Activated T-helper 2 cell treated with anti-CD3 and anti-CD28 coated beads, Interferon-gamma antibody, Interleukin-2, Interleukin-4, amounts not matched to agents 10 μg/mL and 5 μg/mL and 100 μg/mL, durations not matched to agents 14 hours and 24 hours and 36 hours (primary cell): ENCODE measurements at places on chromosomes 1 and 21. TPM values are rescaled to one million over a fixed set of nuclear protein-coding genes. Genes with fewer than 3 reads are reported as not detected.

GRCh38 chr1:48701445-48701844, 75.2 kb downstream of the BEND5 start:
- H3K4me1 ChIP-seq: no peaks in the 10 kb centered on the region
- no peak for DNase-seq
- peaks cover 28% of the 10 kb centered on the region for H3K27me3 ChIP-seq
- H3K36me3 ChIP-seq: no peaks in the 10 kb centered on the region
- H3K27ac ChIP-seq: no peak overlapping the region
- H3K4me3 ChIP-seq: no peak overlapping the region

- no peak for DNase-seq
- H3K4me1 ChIP-seq: no peaks in the 10 kb centered on the region
- H3K27me3 ChIP-seq: no peaks in the 10 kb centered on the region
- H3K36me3 ChIP-seq: no peaks in the 10 kb centered on the region
These were observed 10.8 kb upstream of the TTLL10 start for GRCh38 chr1:1162597-1163537.

DNA sequence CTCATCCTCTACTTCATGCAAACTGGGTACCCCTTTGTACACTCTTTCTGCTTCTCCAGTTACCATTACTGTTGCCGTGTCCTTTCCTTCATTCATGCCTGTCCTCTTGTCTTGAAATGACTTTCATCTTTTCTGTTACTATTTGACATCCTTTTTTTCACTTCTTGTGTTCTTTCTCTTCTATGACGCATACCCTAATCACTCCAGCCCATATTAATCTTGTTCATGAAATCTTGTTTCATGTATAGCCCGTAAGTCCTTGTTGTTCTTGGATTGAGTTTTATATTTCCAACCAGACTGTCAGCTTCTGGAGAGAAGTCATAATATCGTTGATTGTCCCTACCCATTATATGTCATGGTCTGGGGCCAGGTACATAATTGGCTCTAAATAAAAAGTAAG, 126.1 kb downstream of the NOS1AP start:
- no peak overlapping the region for H3K4me3 ChIP-seq
- no peak overlapping the region for H3K27ac ChIP-seq
- peaks cover 3% of the 10 kb centered on the region for H3K27me3 ChIP-seq
- H3K4me1 ChIP-seq: no peaks in the 10 kb centered on the region

DNA sequence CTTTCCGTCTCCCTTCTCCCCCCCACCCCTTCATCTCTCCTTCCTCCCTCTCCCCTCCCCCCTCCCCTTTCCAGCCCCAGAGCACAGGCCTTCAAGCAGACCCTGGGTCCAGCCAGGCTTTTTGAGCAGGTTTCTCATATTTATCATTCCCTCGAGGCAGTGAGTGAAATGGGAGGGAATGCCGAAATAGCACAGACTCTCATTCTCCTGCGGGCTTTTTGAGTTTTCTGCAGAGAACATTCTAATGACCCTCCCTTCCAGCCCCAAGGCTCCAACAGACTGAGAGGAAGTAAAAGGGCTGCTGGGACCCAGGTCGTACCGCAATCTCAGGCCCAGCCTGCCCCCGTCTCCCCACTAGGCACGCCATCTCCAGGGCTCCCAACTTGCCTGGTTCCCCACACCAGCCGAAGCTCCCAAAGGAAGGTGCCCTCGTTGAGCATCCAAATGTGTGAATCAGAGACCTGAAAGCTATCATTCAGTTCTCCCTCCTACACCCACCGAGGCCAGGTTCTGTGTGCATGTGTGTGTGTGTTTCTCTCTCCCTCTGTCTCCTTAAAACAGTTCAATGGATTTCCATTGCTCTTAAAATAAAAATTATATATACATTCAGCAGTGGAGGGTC, 22.3 kb downstream of the ACTA1 start:
- H3K4me3 ChIP-seq: no peak overlapping the region
- H3K36me3 ChIP-seq: no peaks in the 10 kb centered on the region
- no peak overlapping the region for H3K27ac ChIP-seq

DNA sequence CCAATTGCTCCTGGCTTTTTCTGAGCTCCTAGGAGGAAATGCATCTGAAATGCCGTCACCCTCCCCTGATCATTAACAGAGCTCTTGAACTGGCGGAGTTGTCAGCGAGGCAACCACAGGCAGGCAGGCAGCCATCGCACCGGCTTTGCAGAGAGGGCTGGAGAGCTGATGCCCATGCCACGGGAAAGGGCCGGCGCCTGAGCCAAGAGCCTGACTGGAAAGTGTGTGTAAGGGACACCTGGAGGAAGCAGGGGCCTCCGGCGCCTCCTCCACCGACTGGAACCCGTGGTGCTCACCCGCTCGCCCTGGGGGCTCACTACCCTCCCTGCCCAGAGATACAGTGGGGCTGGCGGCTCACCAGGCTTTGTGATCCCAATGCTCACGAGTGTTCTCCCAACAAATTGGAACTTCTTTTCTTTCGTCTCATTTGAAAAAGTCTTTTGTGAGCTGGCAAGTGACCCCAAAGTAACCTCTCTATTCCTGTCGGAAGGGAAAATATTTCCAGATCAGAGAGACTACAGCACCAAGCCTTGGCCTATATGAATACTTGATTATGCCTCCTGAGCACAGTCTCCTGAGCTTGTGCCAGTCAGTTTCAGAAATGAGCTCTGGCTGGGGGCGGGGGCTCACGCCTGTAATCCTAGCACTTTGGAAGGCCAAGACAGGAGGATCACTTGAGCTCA, 97.7 kb upstream of the SLC25A33 start:
- no peaks in the 10 kb centered on the region for H3K4me1 ChIP-seq
- no peak for DNase-seq
- no peak overlapping the region for H3K4me3 ChIP-seq
- H3K27me3 ChIP-seq: peaks cover 22% of the 10 kb centered on the region

GRCh38 chr1:206447792-206448191, 22.5 kb upstream of the IKBKE start:
- H3K27me3 ChIP-seq: no peaks in the 10 kb centered on the region
- H3K4me1 ChIP-seq: peaks cover 4% of the 10 kb centered on the region
- peaks cover 66% of the 10 kb centered on the region for H3K36me3 ChIP-seq
- DNase-seq: no peak

GRCh38 chr1:95584315-95584714, 350.3 kb downstream of the RWDD3 start:
- no peaks in the 10 kb centered on the region for H3K4me1 ChIP-seq
- no peak for DNase-seq

DNA sequence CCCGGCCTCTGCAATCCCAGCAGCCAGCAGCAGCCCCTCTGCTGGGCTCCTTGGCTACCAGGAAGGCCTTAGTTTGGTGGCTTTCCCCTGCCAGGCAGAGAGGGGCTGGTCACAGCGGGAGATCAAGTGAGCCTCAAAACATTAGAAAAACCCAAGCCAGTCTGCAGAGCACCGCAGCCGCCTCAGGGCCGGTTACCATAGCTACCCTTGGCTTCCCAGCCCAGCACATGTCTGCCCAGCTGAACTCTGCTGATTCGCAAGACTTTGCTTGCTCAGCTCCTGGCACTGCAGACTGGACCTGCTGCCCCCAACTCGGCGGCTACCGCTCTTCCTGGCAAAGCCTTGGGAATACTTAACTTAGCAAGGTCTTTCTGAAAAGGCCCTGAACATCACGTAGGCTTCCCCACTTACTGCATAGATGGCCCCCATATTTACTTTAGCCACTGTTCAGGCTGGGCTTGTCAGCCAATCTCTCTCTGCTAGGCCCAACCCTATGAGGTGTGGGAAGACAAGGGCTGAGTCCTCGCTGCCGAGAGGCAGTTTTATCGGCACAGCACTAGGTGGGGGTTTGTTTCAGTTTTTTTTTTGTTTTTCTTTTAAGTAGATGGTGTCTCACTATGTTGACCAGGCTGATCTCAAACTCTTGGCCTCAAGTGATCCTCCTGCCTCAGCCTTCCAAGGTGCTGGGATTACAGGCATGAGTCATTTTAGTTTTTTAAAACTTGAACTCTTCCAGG, 28.6 kb upstream of the PLEKHG5 start:
- no peak overlapping the region for H3K4me3 ChIP-seq
- no peak overlapping the region for H3K27ac ChIP-seq
- DNase-seq: no peak
- peaks cover 12% of the 10 kb centered on the region for H3K36me3 ChIP-seq
- H3K4me1 ChIP-seq: peaks cover 3% of the 10 kb centered on the region

DNA sequence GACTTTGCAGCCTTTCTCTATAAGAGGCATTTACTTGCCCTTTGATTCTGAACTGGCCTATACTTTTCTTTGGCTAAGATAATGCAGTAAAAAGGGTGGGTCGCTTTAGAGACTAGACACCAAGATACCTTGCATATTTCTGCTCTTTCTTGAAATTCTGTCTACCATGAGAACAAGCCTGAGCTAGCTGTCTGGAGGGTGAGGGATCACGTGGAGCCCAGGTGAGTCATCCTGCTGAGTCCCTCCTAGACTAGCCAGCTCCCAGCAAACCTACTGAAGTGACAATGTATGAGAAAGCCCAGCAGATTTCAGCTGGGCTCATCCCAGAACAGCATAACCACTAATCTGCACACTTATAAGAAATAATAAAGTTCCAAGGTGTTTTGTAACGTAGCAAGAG, 408.0 kb upstream of the KAZN start:
- DNase-seq: no peak
- no peaks in the 10 kb centered on the region for H3K4me1 ChIP-seq
- H3K36me3 ChIP-seq: no peaks in the 10 kb centered on the region

DNA sequence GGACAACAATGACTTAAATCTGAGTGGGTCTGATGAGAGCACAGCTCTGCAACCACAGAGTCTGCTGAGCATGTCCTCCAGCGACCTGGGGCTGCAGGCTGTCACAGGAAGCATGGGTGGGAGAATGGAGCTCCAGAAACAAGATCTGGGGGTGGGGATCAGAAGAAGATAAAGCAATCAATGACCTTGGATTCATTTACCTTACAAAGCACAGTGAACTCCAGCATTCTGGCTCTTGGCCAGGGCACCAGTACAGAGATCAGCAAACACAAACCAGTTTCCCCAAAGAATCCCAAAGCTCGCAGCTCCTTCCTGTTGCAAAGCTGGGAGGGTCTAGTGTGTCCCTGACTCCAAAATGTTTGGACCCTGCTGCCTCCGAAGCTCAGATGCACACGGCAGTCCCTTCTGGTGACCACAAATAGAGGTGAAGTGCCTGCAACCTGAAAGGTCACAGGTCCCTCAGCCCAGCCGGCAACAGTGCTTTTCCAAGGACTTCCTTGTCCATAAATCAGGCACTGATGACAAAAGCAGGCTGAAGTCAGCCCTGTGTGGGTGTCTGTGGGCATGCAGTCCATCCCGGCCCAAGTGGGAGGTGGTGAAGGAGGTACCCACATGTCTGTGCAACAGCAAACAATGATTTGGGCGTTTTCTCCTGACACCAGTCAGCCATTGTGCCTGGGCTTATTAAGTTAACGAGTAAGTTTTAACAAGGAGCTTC, 76.1 kb downstream of the SH3BGR start:
- no peak overlapping the region for H3K4me3 ChIP-seq
- H3K36me3 ChIP-seq: no peaks in the 10 kb centered on the region
- H3K27me3 ChIP-seq: no peaks in the 10 kb centered on the region

GRCh38 chr1:48470950-48471690, 884 bp downstream of the SPATA6 start:
- no peak overlapping the region for H3K27ac ChIP-seq
- H3K4me1 ChIP-seq: peaks cover 14% of the 10 kb centered on the region
- H3K36me3 ChIP-seq: no peaks in the 10 kb centered on the region

DNA sequence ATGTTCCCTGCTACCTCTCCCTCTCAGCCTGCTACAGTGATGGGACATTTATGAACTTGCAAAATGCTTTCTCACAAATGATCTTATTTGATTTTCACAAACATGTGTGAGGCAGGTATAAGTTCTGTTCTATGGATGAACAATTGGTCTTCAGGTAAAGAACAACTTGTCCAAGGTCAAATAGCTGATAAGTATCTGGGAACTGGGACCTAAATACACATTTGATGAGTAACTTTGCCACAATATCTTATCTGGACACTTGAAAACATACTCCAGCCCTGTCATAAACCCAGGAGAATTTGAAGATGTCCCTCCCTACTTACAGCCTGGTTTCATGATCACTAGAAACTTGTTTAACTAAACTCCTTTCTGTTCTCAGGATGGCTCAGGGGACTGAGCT, 23.0 kb downstream of the LRRN2 start:
- peaks cover 9% of the 10 kb centered on the region for H3K27me3 ChIP-seq
- no peak overlapping the region for H3K4me3 ChIP-seq
- H3K4me1 ChIP-seq: no peaks in the 10 kb centered on the region
- no peak overlapping the region for H3K27ac ChIP-seq
- DNase-seq: no peak
- H3K36me3 ChIP-seq: no peaks in the 10 kb centered on the region

DNA sequence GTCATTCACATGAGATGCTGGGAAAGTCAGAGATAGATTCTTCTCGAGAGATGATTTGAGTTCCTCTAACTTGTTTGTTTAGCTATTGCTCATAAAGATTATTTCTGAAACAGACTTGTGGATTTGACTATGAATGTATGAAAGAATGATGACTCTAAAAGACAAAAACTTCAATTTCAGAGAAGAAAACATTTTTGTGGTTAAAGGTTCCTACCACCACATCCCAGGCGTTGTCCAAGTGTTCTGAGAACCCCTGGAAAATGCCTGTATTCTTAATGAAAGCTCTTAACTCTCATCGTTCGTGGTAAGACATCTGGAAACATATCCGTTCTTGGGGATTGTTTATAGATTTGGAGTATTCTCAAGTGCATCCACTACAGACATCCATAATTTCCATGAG, 228.7 kb downstream of the BARHL2 start:
- no peak overlapping the region for H3K4me3 ChIP-seq
- no peak for DNase-seq
- H3K27me3 ChIP-seq: peaks cover 11% of the 10 kb centered on the region
- no peak overlapping the region for H3K27ac ChIP-seq

GRCh38 chr1:15882665-15883064, 35.2 kb downstream of the SPEN start:
- H3K36me3 ChIP-seq: peaks cover 40% of the 10 kb centered on the region
- peak overlapping the region; percentile 38 for H3K27ac ChIP-seq
- H3K27me3 ChIP-seq: no peaks in the 10 kb centered on the region

DNA sequence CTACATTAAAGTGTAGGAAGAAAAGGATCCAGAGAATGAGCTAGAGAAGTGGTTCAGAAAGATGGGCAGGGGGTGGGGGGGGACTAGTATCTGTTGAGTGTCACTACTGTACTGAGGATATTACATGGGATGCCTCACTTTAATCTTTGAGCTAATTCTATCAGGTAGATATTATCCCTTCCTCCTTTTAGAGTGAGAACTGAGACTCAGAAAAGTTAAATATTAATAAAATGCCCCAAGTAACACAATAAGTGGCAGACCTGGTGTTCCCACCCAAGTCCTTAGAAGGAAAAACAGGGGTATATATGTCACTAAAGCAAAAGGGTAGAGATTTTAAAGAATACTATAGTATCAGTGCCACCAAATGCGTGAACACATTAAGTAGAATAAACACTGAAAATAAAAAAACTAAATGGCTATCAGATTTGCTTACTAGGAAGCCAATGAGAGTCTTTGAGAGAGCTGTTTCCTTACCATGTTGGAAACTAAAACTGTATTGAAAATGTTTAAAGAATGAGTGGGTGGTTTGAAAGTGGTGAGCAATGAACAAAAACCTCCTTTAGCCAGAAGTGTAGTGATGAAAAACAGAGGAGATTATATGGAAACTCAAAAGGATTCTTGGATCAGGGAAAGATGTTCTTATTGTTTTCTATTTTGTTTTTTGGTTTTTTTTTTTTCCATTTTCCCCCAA, 230.8 kb downstream of the BARHL2 start:
- no peak overlapping the region for H3K27ac ChIP-seq
- peaks cover 3% of the 10 kb centered on the region for H3K27me3 ChIP-seq
- H3K4me3 ChIP-seq: no peak overlapping the region
- no peaks in the 10 kb centered on the region for H3K4me1 ChIP-seq
- DNase-seq: no peak

TNNI3K gene
- not detected in 2 replicates for total RNA-seq

SLC9C2 gene
- not detected in 2 replicates for total RNA-seq

BTBD19 gene
- total RNA-seq: 17.0 and 19.8 TPM in 2 replicates

ANGPTL1 gene
- total RNA-seq: not detected in 2 replicates

CD1D gene
- total RNA-seq: not detected in 2 replicates

MTARC1 gene
- total RNA-seq: not detected in 2 replicates
